ENCODE measurements at places on chromosomes 6 and 20. TPM values are rescaled to one million over a fixed set of nuclear protein-coding genes. Genes with fewer than 3 reads are reported as not detected.

Gene CLPSL1
- total RNA-seq = not detected

- no peak for DNase-seq
Observed at GRCh38 chr20:20295621-20296498, 72.0 kb upstream of the INSM1 start.

Gene IDH3B
- total RNA-seq = 92.9 TPM

- DNase-seq = no peak
Observed at GRCh38 chr6:11245381-11246256, 13.2 kb upstream of the NEDD9 start.

DNA sequence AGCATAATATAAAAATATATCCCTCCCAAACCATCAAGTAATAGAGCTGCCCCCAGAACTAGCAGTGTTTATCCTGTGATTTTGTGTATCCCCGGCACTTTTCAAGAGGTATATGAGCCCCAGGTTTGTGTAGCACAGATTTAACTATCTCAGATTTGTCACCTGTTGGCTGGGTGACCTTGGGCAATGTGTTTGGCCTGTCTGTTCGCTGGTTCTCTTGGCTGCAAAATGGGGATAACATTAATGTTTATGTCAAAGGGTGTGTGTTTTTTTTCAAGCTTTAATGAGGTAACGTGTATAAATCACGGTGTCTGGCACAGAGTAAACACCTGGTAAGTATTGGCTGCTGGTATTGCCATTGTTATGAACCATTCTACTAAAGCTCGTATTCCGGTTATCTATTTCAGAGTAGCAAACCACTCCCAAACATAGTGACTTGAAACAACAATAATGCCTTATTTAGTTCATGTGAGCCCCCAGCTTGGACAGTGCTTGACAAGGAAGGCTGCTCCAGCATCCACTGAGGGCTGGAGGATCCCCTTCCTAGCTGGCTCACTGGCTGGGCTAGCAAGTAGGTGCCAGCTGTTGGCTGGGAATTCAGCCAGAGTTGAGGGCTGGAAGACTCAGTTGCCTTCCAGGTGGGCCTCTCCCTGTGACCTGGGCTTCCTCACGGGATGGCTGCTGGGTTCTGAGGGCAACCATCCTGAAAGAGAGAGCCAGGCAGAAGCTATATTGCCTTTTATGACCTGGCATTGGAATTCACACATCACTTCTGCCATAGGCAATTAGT, 36.2 kb downstream of the PDRG1 start:
- DNase-seq = no peak

Gene PPP1R11
- 39.2 TPM for total RNA-seq

Gene CST1
- not detected for total RNA-seq

DNA sequence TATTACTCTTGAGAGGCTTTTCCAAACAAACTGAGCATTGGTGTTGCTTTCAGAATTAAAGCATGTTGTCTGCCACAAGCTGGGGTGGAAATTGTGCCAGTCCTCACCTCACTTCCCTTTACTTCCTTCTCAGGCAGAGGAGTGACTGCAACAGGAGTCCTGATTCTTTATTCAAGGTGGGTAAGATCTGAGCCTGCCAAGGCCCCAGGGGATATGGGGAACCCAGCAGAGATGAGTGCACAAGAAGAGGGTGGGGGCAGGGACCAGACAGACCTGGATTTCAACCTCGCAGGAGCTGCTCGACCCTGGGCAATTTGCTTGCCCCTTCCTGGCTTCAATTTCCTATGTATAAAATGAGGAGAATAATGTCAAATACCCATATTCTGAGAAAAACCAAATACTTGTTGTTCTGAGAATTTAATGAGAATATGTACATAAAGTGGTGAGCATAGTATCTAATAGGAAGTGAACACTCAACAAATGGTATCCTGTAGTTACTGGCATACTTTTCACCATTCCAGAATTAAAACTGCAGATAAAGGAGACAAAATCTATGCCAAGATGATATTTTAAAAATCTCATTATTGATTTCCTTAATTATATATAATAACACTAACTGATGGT, 17.8 kb downstream of the MAN1A1 start:
- DNase-seq = no peak

All from ovary (tissue), 10 donors.